Endothelial cell of coronary artery (primary cell): ENCODE measurements at places on chromosomes 5 and 9. TPM values are rescaled to one million over a fixed set of nuclear protein-coding genes. Genes with fewer than 3 reads are reported as not detected.

Gene CCNO
- 0.09 and 0.45 TPM in 2 replicates for total RNA-seq

Gene NTRK2
- 0.09 and 0.18 TPM in 2 replicates for total RNA-seq

Gene POU5F2
- total RNA-seq = 0.54 and 0.85 TPM in 2 replicates

Gene SLCO6A1
- under 0.01 TPM in 1 of 2 replicates, not detected in the other for total RNA-seq

Gene INSL4
- not detected in 2 replicates for total RNA-seq

Gene DENND4C
- 45.0 and 68.3 TPM in 2 replicates for total RNA-seq

Gene TMEM215
- total RNA-seq = not detected in 2 replicates

Gene IL3
- not detected in 2 replicates for total RNA-seq

Gene FGF1
- total RNA-seq = 0.09 and 0.85 TPM in 2 replicates

Gene ORM2
- total RNA-seq = not detected in 2 replicates

Gene SPATA31A3
- total RNA-seq = not detected in 2 replicates

Gene TMOD1
- 0.09 and 0.28 TPM in 2 replicates for total RNA-seq

Gene SLC34A3
- not detected in 2 replicates for total RNA-seq

Gene OLFML2A
- under 0.01 and 0.28 TPM in 2 replicates for total RNA-seq

Gene ISOC1
- total RNA-seq = 12.2 and 15.8 TPM in 2 replicates

Gene GOLM1
- 57.8 and 73.6 TPM in 2 replicates for total RNA-seq

Gene PCDH12
- 16.8 and 39.3 TPM in 2 replicates for total RNA-seq

Gene TRMO
- 10.7 and 12.0 TPM in 2 replicates for total RNA-seq

Gene FER
- 19.6 and 24.1 TPM in 2 replicates for total RNA-seq

Gene SLC34A1
- not detected in 2 replicates for total RNA-seq

Gene FOXD4L4
- 0.09 TPM in 2 replicates for total RNA-seq

Gene DND1
- total RNA-seq = 0.09 and 0.19 TPM in 2 replicates

Gene ABO
- total RNA-seq = not detected in 2 replicates

Gene NXNL2
- 0.19 TPM in 1 of 2 replicates, not detected in the other for total RNA-seq

Gene CATSPER3
- 0.09 and 0.19 TPM in 2 replicates for total RNA-seq

Gene SPINK4
- not detected in 2 replicates for total RNA-seq

Gene SERF1A
- 3.6 and 3.7 TPM in 2 replicates for total RNA-seq

Gene PCDHGA4
- total RNA-seq = 2.6 and 5.0 TPM in 2 replicates

Gene IGIP
- total RNA-seq = 3.7 and 7.9 TPM in 2 replicates
